ENCODE measurements at places on chromosomes 16 and 17.

DNA sequence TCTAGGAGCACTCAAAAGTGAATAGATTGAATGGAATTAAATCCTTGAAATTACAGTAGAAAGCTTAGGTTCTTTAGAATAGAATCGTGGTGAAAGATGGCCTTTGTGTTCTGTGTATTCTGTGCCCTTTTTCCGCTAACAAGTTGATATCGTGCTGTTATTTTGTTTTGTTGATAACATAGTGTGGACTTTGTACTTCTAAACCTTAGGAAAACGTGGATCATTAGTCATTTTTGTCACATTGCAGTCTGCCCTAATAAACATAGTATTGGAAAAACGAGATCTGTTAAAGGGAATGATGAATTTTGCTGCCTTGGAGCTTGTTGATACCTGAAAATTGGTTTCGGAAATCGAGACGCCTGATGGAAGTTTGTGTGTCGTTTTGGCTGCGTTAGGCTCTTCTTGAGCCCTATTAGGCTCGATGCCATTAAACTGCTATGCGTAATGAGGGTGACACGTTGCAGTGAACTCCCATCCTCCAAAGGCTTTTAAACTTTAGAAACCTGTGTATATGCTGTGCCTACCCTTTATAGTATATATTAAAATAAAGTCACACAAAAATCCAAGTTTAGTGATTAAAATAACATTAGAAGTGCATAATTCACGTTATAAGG, 145.7 kb downstream of the PRKCA start:
- DNase-seq = no peak

DNA sequence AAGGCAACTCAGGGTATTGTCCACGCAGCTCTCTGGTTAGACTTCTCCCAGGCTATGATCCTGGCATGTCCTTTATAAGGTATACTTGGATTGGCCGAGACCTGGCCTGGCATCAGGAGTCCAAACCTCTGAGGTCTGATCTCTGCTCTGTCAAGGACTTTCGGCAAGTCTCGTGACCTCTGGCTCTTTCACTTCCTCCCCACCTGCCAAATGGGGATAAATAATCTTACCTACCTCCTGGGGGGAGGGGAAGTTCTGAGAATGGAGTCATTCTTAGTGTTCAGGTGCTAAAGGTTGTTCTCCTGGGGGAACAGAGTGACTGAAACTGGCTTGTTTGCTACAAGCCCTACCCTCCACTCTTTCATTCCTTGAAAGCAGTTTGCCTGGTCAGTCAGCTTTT, 7.6 kb downstream of the ATXN1L start:
- DNase-seq = no peak

DNA sequence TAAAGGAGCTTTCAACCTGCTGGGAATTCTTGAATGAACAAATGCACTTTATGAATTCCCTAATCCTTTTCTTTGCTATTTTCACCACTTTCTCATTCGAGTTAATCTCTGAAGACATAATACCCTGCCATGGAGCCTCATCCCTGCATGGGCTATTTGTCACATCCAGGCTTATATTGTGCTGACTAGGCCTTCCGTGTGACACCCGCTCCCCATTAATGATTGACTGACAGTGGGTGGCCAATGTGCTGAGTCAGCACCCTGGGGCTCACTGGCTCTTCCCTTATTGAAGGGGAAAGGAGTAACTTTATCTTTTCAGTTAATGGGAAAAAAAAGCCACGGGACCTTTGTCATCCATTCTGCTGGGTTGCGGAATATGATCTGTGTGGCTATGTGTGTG, 1024.8 kb upstream of the EEF2KMT start:
- no peak for DNase-seq

GRCh38 chr17:77607606-77608005, 350.9 kb upstream of the TNRC6C start:
- no peak for DNase-seq

GRCh38 chr16:35714665-35715064, 2255.3 kb downstream of the TP53TG3F start:
- DNase-seq = no peak

GRCh38 chr16:89366561-89367537, 123.5 kb downstream of the ANKRD11 start:
- DNase-seq = no peak

DNA sequence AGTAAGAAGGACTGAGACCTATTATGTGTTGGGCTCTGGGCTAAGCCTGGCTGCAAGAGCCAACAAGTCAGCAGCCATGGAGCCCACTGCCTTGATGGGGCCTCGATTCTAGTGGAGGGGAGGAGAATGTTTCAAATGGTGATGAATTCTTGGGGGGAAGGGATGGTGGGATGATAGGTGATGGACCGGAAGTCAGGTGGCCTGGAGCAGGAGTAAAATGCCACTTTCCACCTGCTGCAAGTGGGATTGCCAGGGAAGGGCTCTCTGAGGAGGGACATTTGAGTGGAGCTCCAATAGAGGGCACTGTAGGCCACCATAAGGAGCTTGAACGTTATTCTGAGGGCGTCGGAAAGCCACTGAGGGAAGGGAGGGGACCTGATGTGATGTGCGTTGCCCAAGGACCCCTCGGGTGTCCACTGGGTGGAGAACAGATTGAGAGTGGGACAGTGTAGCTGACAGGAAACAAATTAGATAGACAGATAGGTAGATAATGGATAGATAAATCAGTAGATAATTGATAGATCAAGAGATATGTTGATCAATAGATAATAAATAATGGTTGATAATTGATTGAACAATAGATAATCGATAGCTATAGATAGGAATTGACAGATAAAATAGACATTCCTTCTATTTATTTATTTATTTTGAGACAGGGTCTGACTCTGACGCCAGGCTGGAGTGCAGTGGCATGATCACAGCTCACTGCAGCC, 18.2 kb upstream of the NXPH3 start:
- DNase-seq = peak; percentile 60

GRCh38 chr17:19897903-19898302, 30.2 kb upstream of the ULK2 start:
- DNase-seq = no peak

- no peak for DNase-seq
Measured at GRCh38 chr16:88792668-88793250, 7.7 kb upstream of the PIEZO1 start.

DNA sequence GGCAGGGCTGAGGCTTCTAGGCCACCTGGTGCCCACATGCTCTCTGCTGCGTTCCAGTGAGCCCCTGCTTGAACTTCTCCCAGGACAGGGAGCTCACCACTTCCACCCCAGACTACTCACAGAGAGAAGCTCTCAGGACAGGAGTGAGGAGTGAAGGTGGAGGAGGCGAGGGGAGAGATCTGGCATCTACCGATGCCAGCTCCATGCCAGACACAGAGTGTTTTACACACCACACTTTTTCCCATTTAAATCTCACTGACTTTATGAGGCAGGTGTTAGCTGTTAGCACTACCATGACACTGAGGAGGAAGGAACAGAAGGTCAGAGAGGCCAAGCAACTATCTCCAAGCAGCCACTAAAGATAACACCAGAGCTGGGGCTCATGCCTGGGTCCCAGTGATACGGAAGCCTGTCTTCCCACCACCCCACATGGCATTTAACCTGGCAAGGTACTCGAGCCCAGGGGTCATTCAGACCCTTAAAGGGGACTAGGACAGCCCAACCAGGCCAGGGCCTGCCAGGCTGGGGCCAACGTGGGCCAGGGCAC, 6.8 kb downstream of the FAM83G start:
- DNase-seq = no peak

GRCh38 chr17:27601069-27601974, 29.7 kb upstream of the LGALS9 start:
- peak; percentile 90 for DNase-seq

- DNase-seq = peak; percentile 41
Measured at GRCh38 chr17:32267690-32268205, 2.1 kb downstream of the RHBDL3 start.

GRCh38 chr16:4260360-4260759, 12.5 kb downstream of the TFAP4 start:
- DNase-seq = no peak

DNA sequence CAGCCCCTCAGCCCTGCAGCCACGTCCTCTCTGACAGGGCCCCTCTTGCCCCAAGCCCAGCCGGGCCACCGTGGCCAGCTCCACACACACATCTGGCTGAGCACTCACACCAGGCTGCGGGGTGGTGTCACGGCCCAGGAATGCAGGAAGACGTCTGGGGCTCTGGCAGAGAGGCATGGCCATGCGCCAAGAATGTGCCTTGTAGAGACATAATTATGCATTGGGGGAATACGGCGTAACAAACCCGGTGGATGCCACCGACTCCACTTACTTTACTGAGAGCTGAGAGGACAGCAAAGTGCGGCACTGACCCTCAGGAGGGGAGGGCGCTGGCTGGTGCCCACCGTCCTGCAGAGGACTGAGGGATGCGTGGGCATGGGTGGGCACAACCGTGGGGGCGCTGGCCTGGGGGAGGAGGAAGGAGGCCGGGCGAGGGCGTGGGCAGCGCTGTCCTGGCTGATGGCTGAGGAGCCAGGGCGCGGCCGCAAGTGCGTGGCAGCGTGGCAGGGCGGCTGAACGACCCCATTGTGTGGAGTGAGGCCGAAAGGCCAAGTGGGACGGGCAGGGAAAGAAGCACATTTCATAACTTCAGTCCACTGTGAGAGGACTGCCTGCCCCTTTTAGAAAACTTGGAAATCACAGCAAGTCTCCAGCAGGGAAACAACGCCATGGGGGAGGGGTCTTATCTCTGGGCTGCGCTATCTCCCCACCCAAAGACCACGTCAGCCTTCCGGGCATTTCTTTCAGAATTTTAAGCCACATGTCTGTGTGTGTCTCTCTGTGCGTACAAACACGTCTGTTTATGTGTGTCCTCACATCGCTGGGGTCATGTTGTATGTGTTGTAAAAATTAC, 30.6 kb downstream of the METRNL start:
- DNase-seq = no peak

DNA sequence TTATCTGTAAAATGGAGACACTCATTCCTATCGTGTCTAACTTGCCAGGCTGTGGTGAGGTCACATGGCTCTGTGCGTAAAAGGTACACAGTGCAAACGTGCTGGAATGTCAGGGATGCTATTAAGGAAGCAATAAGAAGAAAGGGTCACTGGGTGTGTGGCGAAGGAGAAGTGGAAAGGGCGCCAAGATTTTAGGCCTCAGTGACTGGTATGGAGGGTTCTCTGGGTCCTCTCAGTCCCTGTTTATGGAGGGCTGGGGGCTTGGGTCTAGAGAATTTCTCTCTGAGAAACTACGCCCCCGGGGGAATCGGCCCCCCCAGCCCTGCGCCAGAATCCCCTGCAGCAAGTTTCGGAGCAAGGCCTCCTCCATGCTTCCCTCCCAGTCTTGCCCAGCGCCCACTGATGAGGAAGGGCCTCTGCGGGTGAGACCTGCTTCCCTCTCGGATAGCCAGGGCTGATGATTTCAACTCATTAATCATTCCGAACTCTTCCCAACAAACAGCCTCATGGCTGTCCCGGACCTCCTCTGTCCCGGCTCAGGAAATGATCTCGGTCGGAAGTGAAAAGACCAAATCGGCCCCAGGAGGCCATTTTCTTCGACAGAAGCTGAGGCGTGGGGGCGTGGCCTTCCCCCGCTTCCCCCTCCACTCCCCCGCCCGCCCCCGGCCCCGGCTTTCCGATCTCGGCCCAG, 1.2 kb upstream of the HEXIM1 start:
- DNase-seq = no peak

- DNase-seq = no peak
Measured at GRCh38 chr17:977166-977565, 2.4 kb downstream of the NXN start.

GRCh38 chr17:72726936-72727335, 365.6 kb downstream of the SLC39A11 start:
- peak; percentile 58 for DNase-seq

DNA sequence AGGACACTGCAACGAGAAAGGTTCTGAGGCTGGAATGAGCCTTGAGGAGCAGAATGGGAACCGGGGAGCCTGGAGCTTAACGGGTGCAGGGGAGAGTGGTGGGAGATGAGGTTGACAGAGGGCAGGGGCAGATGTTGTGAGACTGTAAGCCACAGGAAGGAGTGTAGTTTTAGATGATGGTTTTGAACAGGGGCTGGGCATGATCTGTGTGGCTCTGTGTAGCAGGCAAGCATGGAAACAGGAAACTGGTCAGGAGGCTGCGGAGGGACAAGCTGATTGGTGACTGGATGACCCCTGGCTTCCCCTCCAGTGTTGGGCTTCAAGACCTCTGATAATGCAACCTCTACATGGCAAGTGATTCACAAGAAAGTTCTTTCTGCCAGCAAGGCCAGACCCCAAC, 1.4 kb upstream of the CNGB1 start:
- DNase-seq = no peak

GRCh38 chr17:44307387-44308186, 814 bp upstream of the RUNDC3A start:
- DNase-seq = no peak

DNA sequence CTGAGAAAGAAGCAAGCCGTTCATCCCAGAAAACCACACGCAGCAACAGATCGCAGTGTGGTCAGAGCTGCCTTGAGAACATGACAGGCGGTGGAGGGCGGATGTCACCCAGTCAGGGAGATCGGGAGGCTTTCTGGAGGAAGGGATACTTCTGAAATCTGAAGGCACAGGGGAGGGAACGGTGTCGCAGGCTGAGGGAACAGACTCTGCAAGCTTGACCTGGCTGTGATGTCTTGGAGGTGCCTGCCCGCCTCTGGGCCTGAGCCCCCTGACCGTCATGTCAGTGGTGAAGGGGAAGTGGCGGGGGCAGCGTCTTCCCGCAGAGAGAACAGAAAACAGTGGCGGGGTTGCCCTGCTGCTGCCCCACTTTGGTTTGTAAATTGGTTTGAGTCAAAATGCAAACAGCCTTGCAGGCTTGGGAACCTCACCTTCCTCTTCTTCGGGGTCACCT, 8.1 kb upstream of the ATP2A3 start:
- peak; percentile 34 for DNase-seq

DNA sequence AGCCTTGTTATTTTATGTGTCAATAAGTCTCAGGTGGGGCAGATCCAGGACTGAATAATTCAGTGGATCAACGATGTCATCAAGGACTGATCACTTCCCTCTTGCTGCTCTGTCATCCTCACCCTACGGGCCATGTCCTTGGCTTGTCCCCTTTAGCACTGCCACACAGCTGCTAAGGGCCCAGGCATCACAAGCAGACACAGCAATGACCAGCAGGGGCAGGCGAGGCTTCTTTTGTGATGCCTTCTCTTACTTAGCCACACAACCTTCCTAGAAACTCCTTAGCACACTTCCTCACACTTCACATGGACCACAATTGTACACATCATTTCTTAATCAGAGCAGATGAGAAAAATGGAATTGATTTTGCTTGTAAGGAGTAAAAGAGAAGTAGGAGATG, 356.3 kb upstream of the SOX9 start:
- DNase-seq = peak; percentile 6

- DNase-seq = no peak
Measured at GRCh38 chr16:14398014-14398717, 231.9 kb downstream of the PARN start.

DNA sequence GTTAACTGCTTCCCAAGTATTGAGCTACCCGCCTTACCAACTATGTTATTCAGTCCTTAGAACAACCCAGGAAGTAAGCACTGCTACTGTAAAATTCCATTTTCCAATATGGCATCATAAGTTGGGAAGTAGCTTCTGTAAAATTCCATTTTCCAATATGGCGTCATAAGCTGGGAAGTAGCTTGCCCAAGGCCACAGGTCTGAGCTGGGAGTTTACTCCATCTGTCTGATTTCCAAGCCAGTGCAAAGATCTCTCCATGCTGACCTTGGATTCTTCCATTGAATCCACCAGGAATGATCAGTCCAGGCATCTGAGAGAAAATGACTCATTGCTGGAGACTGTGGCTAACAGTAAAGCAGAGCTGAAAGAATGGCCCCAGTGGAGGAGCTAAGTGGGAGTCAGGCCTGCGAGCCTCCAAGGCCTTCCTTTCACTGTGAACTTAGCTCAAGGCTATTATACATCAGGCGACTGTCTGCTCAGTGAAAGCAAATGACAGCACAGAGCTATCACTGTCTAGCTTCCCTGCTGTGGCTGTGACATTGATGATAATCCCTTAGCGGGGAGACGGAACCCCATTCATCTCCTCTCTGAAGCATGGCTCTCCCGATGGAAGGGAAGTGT, 430.4 kb downstream of the HAPSTR1 start:
- no peak for DNase-seq

Measured in activated CD4-positive, alpha-beta T cell treated with anti-CD3 and anti-CD28 coated beads for 36 hours (primary cell).